PC-3 (cell line): ENCODE measurements at places on chromosomes 6 and 20.

DNA sequence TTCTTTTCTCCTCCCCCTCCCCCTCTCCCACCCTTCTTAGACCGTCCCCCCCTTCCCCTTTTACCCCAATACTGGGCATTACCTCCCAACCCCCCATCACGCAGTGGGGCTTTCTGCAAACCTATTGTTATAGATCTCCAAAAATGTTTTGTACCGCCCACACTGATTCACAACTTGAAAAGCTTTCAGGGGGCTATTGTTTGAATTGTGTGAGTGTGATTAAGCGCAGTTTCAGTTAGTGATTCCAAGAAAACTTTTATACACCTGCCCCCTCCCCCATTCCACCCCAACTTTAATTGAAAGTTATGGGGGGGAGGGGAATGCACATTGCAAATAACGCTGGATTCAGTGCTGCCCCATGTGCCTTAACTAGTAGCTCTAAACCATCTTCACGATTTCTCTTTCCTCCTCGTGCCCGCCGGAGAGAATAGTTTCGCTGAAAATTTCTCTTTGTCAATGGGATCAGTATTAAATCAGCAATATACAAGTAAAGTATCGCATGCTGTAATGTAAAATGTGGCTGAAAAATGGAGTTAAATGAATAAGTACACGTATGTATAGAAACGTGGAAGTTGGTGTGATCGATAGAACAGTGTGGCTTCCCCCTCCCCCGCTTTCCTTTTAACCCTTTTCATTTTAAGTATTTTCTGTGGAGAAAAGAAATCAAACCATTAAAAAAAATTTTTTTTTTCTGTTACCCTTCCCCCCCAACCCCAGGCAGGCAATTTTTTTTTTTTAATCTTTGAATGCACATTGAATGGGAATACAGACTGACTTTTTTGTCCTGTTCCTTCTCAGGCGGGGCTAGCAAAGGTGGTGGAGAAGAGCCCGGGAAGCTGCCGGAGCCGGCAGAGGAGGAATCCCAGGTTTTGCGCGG, 632 bp downstream of the LIN28B start:
- DNase-seq = no peak

DNA sequence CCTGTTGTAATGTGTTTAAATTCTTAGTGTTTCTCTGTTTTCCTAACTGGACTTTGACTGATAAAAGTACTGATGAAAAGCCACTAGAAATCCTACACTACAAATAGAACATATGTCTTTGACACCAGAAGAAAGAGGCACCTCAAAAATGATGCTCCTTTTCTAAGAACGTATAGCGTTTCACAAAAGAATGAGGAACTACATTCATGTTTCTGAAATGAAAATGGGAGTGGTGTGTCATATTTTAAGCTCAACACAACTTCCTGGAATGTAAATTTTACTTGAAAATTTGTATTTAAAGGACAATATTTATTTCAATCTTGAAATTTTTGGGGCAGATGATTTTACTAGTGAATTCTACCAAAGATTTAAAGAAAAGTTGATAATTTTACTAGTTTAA, 35.3 kb downstream of the KIAA0408 start:
- DNase-seq = no peak

GRCh38 chr6:25022140-25022553, 86.4 kb upstream of the RIPOR2 start:
- no peak for DNase-seq

DNA sequence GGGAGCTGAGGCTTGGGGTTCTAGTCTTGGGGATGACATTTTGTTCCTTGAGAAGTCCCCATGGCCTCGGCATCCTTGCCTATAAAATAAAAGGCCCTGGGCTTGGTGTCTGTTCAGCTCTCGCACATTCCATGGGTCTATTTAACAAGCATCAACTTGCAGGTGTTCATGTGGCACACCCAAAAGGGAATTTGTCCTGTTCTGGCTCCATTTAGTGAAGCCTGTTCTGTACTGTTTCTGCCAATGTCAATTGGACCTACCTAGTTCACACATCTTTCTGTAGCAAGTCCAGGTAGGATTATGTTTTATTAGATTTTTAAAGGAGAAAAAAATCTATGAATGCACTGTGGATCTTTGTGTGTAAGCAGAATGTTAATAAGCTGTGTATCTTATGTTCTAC, 262.0 kb downstream of the HIVEP2 start:
- DNase-seq = no peak

DNA sequence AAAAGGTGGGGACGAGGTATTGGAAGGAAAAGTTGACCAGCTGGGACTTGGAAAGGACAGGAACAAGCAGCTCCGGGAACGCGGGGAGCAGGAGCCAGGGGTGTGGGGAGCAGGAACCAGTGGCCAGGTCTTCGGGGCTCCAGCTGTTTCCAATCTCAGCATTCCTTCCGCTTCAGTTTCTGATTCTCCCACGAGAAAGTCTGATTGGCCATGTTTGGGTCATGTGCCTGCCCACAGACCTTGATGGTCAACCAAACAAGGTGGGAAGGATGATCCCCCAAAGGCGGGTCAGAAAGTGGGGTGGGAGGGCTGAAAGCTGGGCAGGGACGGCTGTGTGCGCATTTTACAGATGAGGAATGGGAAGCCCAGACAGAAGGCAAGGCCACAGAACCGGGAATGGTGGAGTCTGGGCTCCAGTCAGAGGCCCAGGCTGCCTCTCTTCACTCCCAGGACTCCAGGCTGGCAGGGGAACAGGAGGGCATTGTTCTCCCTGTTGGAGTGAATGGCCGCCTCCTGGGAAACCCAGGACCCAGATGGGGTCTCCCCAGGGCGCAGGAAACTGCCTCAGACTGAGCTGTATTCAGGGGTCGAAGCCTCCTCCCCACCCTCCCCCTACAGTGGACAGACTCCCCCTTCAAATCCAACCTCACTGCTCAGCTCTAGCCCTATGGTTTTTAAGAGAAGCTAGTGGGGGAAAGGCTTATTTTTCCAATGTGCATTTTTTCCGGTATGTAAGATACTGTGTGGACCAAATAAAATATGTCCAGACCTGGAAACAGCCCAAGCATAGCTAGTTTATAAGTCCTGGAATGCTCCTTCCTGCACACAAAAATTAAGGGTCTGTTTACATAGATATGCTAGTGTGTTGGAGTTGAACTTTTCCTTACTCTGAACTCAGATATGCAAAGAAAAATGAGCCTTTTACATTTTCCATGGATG, 12.2 kb upstream of the PTGIS start:
- peak; percentile 49 for DNase-seq

DNA sequence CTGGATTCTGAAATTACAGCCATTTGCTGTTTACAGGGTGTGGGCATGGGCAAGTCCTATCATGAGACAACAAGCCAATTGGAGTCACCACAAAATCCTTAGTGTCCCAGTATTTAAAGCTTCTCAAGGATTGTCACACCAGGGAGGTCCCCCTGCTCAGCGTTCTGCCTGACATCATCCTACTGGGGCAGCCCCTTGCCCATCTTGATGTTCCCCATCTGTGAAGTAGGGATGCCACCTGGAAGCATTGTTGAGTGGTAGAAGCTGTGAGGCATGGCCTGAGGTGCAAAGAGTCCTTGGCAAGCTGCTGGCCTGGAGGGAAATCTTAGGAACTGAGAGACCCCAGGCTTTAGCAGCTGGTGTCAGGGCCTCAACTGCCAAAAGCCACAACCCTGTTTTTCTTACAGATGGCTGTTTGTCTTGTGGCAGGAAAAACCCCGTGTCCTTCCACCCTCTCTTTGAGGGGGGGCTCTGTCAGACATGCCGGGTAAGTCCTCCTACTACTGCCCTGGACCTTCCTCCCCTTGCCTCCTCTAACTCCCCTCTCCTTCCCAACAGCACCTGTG, 23.3 kb upstream of the MAPRE1 start:
- no peak for DNase-seq

GRCh38 chr6:13767121-13767808, 47.1 kb downstream of the MCUR1 start:
- no peak for DNase-seq

- no peak for DNase-seq
Observed at GRCh38 chr20:41054070-41054846, 25.6 kb downstream of the TOP1 start.

DNA sequence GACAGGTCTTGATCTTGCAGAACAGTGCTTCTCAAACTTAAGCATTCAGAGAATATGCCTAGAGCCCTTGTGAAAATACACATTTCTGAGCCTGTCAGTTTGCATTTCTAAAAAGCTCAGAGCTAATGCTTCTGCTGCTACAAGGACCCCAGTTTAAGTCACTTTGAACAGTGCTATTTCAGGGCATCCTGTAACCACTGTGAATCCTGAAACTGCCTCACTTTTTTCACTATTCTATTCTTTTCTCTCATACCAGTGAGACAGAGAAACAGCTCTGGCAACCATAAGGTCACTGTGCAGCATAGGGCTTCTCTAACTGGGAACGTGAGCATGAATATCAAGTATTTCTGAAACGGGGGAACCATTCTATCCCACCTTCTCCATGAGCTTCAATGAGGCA, 51.2 kb downstream of the LGSN start:
- DNase-seq = no peak

DNA sequence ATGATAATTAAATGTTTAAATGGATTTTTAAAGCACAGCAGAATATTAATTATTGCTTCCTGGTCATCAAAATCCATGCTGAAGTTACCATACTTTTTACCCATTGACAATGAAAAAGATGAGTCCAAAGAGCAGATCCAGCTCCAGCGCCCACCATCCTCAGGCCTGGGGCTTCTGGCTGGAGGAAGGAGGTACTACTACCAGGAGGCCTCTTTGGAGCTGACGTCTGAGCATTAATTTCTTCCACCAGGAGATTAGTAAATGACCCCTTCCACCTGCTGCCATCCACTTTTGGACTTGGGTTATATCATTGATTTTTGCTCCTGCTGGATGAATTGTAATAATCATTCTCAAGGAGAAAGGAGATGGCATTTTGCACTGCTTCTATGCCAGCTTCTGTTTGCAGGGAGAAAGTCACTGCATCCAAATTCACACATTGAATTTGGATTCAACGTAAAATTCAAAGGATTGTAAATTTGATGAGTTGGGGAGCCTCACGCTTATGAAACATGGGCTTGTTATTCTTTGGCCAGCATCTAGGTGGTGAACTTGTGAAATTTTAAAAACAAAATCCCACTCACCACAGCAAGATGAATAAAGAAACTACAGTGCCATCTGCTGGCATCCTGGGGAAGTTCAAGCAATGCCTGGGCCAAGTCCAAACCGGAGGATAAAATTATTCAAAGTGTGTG, 121.8 kb downstream of the SASH1 start:
- peak; percentile 79 for DNase-seq

- no peak for DNase-seq
Observed at GRCh38 chr6:50706575-50706974, 6.8 kb upstream of the TFAP2D start.

DNA sequence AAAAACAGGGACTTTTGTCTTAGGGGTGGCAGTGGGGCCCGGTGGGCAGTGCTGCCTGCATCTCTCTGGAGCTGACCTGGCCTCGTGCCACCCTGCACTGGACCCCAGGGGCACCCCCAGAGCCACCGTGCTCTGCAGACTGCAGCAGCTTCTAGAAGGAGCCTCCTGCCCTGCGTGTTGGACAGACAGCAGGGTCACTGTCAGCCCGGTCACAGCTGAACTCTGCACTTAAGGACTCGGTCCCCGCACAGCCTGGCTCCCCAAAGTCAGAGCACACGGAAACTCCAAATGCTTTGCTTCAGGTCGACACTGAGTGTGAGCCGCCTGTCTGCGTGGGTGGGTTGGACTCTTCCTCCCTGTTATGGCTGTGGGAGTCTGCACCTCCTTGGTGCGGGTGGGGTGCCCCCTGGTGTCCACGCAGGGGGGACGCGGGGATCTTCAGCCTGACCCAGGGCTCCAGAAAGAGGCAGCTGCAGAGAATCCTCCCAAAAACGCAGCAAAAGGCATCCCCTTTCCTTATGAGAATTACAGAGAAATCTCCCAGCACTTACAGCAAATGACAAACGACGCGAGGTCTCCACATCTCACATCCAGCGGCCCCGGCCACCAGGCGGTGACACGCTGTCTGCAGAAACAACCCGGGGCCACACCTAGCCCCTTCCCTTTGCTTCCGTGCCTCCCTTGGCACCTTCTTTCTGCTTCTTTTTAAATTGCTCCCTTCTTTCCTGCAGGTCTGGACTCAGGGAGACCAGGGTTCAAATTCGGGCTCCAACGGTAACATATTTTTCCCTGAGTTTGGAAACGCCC, 36.3 kb upstream of the DACT2 start:
- no peak for DNase-seq

DNA sequence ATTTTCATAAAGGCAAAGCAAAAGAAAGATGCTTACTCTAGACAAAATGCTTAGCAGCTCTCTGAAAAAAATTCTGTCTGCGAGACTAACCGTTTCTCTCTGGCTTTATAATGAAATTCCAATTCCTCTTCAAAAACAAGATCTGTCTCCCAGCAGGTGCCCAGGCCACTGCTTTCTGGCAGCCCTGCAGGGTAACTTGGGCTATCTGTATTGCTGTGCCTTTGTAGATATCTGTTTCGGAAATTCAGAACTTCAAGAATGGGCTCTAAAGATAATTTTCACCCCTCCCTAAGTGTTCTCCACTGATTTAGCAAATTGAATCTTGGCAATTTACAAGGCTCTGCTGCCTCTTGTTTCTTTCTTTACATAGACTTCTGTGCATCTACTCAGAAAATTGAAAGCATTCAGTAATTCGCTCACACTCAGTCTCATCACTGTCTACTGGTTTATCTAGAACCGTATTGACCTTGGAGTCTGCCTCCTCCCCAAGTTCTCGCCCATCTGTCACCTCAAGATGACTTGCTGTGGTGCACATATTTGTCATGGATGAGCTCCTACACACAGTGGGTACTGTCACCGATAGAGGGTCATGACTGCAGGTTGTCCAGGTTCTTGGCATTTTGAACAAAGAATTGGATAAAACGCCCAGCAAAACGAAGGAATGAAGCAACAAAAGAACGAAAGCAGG, 26.4 kb upstream of the FABP7 start:
- no peak for DNase-seq

GRCh38 chr6:8652710-8653109, 217.4 kb upstream of the SLC35B3 start:
- DNase-seq = no peak

DNA sequence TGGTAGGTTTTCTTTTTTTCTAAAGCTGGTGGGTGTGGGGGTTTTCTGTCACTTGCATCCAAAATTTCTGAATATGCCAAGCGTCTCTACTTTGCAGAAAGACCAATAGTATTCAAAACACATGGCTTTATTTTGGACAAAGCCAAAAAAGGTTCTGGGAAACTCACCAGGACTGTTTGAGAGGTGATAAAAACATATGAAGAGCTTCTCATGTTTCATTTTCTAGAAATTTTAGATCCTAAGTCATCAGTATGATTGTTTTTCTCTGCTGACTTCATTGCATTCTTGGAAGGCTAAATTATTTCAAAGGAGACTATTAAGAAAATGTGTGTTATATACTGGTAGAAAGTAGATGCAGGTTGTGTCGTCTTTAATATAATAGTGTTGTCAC, 51.3 kb downstream of the GCLC start:
- no peak for DNase-seq
